ENCODE measurements at places on chromosomes 16 and 17.

DNA sequence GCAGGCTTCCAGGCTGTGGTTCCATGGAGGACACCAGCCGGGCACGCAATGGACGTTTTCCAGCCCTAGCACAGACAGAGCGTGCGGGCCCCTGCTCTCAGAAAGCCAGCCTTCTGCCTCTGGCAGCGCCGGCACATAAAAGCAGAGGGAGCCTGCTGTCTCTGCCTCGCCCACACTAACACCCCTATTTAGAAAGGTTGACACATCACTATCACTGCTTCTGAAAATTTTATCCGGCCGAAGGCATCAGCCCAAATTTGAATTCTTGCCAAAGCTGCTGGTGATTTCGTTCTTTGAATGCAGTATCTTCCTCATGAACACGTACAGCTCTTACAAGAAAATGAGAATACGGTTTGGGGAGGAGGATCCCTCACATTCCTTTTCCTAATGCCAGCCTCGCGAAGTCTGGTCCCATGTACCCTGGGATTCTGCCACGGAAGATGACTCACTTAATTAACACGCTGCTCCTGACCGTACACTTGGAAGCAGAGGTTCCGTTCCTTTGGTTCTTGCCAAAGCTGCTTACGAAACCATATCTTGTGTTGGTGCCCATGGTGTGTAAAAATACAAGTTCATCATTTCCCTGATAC is 1.3 kb upstream of the RAB11FIP3 start:
- peak; percentile 30 for DNase-seq

GRCh38 chr16:50500171-50500874 is 47.9 kb upstream of the NKD1 start:
- DNase-seq, result no peak

DNA sequence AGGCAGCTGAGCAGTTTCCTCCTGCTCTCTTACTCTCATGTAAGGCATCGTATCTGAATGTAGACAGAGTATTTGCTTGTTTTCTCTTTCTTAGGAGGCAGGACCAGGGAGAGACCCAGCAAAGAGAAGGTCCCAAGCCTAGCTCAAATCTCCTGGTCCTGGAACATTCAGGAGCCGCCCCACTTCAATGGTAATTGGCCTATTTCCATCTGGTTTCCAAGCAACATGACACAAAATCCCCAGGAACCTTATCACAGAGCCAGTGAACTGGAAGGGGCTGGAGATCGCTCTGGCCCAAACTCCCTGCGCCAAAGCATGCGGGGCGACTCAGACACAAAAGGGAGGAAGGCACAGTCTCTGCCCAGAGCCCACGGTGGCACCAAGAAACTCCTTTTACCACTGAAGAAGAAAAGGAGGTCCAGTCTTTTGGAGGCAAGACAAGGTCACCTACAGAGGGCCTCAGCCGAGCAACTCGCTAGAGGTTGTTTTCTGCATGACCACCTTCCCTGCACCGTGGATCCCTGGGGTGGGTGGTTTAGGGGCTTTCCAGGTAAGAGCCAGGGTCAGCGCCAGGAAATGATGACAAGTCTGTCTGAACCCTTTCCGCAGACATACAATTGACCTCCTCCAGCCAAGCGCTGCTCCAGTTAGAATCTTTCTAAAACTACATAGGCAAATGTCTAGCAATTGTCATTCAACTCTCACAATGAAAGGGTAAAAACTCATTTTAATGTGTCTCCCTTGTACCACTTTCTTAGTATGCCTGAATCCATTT is 394.7 kb downstream of the SOX9 start:
- DNase-seq, result no peak

GRCh38 chr17:41784207-41784744 is 2.2 kb downstream of the JUP start:
- no peak for DNase-seq

GRCh38 chr17:4678448-4679026 is 25.4 kb downstream of the PELP1 start:
- peak; percentile 39 for DNase-seq

DNA sequence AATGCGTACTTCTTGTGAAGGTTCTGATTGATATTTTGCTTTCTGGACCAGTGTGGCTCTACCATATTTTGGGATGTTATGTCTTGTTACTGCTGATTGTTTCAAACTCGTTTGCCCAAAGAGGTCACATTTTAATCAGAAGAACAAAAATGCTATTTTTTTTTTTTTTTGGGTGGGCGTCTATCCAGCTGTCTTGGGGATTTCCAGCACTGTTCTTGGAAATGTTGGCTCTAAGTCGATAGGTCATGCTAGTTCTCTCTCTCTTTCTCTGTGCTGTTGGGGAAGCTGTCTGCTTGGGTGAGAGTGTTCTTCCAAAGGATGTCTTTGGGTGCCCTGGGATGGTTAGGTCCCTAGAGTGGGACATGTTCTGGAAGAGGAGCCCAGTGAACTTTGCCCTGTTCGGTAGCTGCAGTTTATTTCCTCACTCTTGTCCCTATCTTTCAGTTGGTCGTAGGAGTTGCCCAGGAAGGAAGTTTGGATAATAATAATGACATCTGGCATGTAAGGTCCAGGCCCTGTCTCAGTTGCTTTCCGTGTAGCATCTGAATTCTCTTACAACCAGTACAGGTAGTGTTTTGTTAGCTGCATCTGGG is 2.9 kb downstream of the IRF8 start:
- DNase-seq, result no peak

- no peak for DNase-seq
These were observed 39.8 kb upstream of the TOM1L1 start for GRCh38 chr17:54860617-54861470.

GRCh38 chr17:52025236-52025635 is 133.3 kb downstream of the CA10 start:
- no peak for DNase-seq

- DNase-seq, result peak; percentile 75
These were observed 2.1 kb upstream of the ADCY7 start for GRCh38 chr16:50263940-50264929.

DNA sequence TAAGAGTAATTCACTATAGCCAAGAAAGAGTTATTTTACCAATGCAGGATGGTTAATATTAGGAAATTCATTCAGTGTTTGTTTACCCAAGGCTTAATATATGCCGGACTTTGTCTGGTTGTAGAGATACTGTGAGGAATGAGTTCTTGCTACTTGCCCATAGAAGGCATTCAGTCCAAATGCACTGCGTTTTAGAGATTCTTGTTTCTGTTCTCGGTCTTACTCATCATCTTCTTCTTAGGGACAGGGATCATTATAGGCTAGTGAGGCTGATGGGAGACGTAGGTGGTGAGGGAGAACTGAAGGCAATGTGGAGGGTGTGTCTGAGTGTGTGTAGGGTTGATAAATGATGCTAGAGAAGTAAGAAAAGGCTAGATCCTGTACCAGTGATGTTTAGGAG is 90.7 kb downstream of the OR1D5 start:
- DNase-seq, result peak; percentile 33

DNA sequence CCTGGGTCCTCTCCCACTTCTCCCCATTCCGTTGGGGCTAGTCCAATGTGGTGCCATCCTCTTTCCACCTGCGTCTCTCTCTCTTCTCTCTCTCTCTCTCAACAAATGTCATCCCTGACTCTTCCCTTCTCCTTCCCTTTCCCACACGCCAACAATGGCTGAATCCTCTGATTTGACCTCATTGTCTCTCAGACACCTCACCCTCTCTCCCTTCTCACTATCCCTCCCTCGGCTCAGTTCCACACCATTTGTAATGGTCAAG is 628 bp upstream of the ZNF18 start:
- DNase-seq, result no peak

DNA sequence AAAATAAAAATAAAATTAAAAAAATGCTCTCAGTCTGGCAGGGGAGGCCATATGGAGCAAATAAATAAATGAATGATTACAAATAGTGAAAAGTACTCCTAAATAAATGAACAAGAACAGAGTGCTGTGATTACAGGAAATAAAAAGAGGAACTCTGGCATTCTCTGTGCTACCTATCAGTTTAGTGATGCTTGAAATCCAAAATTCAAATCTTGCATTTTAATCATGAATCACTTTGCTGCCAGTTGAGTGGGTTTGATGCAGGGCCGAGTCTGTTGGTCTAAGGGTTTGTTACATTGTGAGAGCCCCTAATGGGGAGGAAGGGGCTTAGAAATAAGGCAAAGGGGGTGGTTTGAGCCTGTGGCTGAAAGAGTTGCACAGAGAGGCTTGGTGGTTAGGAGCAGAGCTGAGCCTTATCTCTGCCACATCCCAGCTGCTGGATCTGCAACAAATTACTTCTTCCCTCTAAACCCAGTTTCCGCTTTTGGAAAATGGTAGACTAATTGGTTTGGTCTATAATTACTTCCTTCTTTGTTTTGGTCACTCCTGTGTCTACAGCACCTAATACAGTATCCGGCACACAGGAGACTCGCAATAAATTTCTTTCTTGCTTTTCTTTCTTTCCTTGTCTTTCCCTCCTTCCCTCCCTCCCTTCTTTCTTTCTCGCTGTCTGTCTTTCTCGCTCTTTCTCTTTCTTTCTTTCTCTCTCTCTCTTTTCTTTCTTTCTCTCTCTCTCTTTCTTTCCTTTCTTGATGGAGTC is 6.3 kb upstream of the ABCC1 start:
- no peak for DNase-seq

GRCh38 chr17:76014925-76015261 is 12.2 kb downstream of the EVPL start:
- DNase-seq, result no peak

- no peak for DNase-seq
These were observed 45.8 kb downstream of the TNFRSF13B start for GRCh38 chr17:16926061-16926511.

GRCh38 chr16:73042807-73043206 is 5.1 kb downstream of the ZFHX3 start:
- no peak for DNase-seq

- DNase-seq, result no peak
These were observed 14.9 kb downstream of the GPRC5C start for GRCh38 chr17:74446551-74447500.

DNA sequence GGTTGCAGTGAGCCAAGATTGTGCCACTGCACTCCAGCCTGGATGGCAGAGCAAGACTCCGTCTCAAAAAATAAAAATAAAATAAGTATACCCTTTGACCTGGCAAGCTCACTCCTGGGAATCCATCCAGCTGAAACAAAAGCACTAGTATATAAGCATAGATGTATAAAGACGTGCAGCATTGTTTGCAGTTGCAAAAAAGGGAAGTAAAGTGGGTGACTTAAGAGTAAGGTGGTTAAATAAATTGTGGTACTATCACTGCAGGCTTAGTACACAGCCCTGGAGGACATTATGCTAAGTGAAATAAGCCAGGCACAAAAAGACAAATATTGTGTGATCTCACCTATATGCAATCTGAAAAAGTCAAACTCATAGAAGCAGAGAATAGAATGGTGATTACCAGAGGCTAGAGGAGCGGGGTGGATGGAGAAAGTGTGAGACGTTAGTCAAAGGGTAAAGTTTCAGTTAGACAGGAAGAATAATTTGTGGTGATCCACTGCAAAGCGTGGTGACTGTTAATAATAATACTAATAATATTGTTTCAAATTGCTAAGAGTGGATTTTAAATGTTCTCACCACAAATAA is 113.0 kb downstream of the MYO1D start:
- no peak for DNase-seq

DNA sequence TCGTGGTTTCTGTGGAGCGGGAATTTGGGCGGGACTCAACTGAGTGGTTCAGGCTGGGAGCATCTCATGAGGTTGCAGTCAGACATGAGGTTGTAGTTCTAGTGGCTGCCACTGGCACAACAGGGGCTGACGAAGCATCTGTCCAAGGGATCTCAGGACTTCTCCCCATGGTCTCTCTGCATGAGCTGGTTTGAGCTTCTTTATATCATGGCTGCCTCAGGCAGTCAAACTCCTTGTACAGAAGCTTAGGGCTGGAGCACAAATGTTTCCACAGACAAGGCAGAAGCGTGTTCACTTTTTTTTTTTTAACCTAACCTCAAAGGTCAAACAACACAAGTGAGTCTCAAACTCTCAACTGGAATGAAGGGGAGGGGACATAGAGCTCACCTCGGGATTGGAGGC is 243.3 kb downstream of the MSI2 start:
- peak; percentile 15 for DNase-seq

- DNase-seq, result no peak
These were observed 5.4 kb downstream of the GSE1 start for GRCh38 chr16:85618521-85618920.

- no peak for DNase-seq
These were observed 665 bp upstream of the AKAP1 start for GRCh38 chr17:57084361-57084801.

- DNase-seq, result no peak
These were observed 339.8 kb upstream of the TNRC6C start for GRCh38 chr17:77618731-77619130.

- no peak for DNase-seq
These were observed 510.7 kb downstream of the MAF start for GRCh38 chr16:79089735-79090284.

GRCh38 chr16:10754941-10755340 is 11.3 kb downstream of the NUBP1 start:
- no peak for DNase-seq

GRCh38 chr17:44069974-44070454 is 521 bp upstream of the G6PC3 start:
- no peak for DNase-seq

GRCh38 chr17:34368196-34368945 is 5.3 kb upstream of the CCL1 start:
- no peak for DNase-seq

- no peak for DNase-seq
These were observed 16.2 kb upstream of the IL17C start for GRCh38 chr16:88622125-88622524.

- DNase-seq, result peak; percentile 83
These were observed at the start of gene COG4 for GRCh38 chr16:70523076-70523742. Gene COG4, minus strand, starts transcription at chr16:70523554. Its CDS starts 11 bp downstream, at chr16:70523543.

DNA sequence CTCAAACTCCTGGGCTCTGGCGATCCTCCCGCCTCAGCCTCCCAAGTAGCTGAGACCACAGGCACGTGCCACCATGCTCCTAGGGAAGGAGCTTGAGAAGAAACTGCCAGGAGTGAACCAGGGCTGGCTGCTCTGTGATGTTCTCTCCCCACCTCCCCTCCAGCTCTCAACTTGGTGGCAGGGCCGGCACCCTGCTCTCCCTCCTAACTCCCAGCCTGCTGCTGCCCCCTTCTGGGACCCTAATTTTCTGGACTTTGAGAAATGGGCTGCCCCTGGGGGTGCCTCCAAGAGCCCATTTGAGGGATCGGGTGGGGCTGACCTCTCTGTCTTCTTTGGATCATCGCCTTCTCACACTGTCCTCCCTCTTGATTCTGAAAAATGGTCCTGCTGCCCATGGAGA is 14.9 kb upstream of the STAT3 start:
- DNase-seq, result no peak

GRCh38 chr16:24114876-24115275 is 141.3 kb upstream of the CACNG3 start:
- DNase-seq, result no peak

DNA sequence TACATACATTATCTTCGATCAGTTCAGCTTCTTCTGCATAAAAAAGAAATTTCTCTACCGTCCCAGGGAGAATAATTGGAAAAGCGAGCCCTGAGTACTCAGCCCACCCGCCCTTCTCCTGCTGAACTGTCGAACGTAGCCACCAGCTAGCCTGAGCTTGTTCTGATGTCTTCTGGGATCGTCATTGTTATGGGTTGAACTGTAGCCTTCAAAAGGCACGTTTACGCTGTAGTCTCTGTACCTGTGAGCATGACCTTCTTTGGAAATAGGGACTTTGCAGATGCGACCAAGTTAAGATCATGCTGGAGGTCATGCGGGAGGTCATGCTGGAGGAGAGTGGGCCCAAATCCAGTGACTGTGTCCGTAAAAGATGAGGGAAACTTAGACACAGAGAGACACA is 86.2 kb downstream of the CMIP start:
- no peak for DNase-seq

Measured in HepG2 (cell line).